ENCODE measurements at places on chromosomes 1 and 21.

- DNase-seq = no peak
Measured at GRCh38 chr1:94550396-94550795, 8.8 kb upstream of the F3 start.

- no peak for DNase-seq
Measured at GRCh38 chr1:109184687-109185086, 29.0 kb upstream of the SARS1 start.

GRCh38 chr1:231241750-231242149 is 738 bp downstream of the GNPAT start:
- DNase-seq = no peak

GRCh38 chr1:10868599-10868965 is 72.1 kb upstream of the CASZ1 start:
- DNase-seq = no peak

DNA sequence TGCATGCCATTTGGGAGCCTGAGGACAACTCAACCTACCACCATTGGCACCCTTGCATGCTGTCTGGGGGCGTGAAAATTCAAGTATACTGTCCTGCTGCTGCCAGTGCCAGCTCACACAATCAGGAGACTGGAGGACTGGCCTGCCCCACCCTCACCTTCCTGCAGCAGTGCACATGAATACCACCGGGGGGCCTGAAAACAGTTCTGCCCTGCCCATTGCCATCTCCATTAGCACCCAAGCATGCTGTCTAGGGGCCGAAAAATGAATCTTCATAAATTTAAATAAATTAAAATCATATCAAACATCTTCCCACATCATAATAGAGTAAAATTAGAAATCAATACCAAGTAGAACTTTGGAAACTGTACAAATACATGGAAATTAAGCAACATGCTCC is 322.1 kb upstream of the TMPRSS15 start:
- DNase-seq = no peak

DNA sequence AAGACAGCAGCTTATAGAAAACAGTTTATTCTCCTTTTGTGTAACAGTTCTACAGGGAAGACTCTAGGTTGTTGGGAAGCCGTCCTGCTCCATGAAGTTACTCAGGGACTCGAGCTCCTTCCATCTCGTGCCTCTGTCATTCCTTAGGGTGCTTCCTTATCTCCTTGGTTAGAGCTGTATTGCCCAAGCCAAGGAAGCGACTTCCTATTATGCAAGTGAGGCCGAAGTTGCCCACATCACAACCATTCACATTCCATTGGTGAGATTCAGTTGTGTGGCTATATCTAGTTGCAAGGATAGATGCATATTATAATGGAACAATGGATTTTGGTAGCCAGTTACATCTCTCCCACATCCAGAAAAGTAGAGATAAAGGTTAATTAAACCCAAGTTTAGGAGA is 9.0 kb downstream of the GSTM5 start:
- DNase-seq = no peak

- DNase-seq = peak; percentile 19
Measured at GRCh38 chr1:182392050-182393028, 749 bp upstream of the GLUL start.

- DNase-seq = no peak
Measured at GRCh38 chr1:234869182-234870019, 259.2 kb downstream of the TOMM20 start.

DNA sequence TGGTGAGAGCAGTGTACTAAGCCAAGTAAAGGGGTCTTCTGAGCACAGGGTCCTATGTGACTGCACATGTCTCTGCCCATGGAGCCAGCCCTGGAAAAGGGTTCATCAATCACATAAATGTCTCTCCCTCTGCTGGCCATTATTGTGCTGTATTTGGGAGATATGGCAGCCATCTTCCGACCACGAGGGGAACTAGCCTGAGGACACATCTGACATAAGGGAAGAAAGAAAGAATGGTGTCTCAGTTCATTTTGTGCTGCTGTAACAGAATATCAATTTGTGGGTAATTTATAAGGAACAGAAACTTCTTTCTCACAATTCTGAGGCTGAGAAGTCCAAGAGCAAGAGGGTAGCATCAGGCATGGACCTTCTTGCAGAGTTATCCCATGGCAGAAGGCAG is 55.1 kb upstream of the GJA5 start:
- no peak for DNase-seq

GRCh38 chr1:7805460-7805859 is 21.4 kb downstream of the PER3 start:
- DNase-seq = no peak

DNA sequence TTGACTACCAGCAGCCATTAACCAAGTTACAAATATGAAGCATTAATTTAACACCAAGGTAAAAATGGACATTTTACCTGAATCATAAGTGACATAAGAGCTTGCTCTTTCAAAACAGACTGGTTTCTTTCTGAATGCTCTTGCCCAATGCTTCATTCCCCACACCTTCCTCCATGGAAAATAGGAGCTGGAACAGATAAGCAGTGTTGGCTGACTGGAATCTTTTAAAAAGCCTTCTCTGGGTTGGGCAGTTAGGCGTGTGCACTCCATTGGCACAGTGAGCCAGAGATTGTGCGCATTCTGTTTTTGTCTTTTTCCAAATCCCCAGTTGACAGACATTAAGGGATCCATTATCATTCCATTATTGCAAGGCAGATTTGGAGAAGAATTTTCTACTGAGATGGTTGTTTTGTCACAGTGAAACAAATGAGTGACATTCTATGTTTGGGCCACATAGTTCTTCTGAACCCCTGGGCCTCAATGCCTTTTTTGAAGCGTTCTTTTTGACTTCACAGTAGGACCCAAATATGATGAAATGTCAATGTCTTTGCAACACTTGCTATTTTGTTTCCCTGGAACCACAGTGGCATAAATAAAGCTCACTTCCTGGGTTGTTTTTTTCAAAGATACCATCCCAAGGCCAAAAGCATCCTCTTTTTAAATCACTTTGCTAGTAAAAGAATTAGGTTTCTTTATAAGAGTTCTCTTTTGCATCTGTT is 32.3 kb downstream of the LRRC8B start:
- DNase-seq = no peak

Measured in activated naive CD4-positive, alpha-beta T cell (primary cell).